ENCODE measurements at places on chromosomes 4 and X.
A peak's percentile ranks its signal among the peaks of the same experiment; 100 is the strongest.

- DNase-seq = no peak
Measured at GRCh38 chr4:75843596-75843995, 58.7 kb downstream of the PPEF2 start.

GRCh38 chr4:40283413-40283812, 51.7 kb upstream of the CHRNA9 start:
- DNase-seq = no peak

DNA sequence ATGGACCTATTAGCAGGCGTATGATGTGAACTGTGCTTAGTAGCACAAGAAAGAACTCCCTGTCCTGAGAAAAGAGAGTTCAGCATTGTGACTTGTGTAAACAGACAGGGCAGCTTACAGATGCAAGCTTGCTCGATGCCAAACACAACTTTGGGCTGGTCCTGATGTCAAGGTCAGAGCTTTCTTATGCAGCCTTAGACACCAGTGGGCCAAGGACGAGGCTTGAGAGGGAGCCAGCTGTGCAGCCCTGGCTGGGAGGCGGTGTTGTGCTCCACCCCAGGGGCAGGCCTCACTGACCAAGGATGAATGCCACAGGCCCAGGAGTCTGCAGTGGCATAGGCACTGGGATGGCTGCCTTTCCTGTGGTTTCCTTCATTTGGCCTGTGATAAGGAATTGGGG, 35.4 kb downstream of the JADE1 start:
- no peak for DNase-seq

GRCh38 chr4:25075851-25076250, 45.1 kb upstream of the LGI2 start:
- no peak for DNase-seq

DNA sequence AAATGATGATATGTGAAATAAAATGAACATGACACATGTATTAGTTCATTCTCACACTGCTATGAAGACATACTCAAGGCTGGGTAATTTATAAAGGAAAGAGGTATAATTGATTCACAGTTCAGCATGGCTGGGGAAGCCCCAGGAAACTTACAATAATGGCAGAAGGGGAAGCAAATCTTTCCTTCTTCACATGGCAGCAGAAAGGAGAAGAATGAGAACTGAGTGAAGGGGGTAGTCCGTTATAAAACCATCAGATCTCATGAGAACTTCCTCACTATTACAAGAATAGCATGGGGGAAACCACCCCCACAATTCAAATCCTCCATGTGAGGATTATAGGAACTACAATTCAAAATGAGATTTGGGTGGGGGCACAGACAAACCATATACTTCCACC, 243.9 kb upstream of the GYPA start:
- DNase-seq = no peak

- DNase-seq = no peak
Measured at GRCh38 chrX:97159916-97160800, 276.4 kb downstream of the RPA4 start.

DNA sequence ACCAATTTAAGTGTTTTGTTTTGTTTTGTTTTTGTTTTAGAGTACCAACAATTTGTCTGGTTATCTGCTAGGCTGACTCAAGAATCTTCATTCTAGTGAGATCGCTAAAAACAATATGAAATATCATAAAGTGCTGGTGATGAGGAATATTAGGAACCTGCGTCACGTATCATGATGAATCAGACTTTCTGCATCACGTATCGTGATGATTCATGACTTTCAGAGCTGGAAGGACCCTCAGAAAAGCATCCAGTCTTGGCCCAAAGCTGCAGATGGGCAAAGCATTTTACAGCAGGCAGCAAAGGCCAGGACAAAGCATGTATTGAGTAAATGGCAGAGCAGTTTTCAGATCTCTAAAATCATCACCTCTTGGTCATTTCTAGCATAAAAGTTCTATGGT, 278.0 kb upstream of the BOD1L1 start:
- DNase-seq = no peak

GRCh38 chrX:150525061-150525919, 43.1 kb upstream of the MTM1 start:
- DNase-seq = no peak

DNA sequence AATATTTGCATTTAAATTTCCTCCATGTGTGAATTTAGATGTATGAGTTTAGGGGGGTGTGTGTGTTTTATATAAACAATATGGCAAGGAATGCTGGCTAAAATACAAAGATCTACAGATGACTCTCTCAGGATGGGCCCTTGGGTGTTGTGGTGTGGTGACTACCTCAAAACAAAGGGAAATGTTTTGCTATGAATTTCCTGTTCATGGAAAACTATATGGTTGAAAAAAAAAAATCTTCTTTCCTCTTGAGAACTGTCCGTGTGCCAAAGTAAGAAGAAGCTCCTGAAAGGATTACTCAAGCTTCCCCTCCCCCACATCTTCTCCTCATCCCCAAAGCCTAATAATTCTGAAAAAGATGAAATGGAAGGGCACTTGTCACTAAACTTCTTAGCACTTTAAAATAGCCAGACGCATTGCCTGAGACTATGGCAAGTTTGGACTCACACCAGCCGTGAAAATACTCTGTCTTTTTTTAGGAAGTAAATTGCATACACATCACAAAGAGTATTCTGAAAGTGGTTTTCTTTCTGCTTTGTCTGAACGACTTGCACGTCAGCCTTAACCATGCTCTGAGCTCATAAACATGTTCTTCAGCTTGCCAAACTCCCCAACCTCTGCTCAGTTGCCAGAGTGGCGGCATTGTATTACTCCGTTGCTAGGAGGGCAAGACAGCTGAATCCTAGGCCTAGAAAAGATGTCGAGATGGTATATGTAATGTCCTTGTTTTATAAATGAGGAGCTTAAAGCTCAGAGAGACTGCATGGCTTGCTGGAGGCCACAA, 250.4 kb upstream of the JADE1 start:
- DNase-seq = no peak

GRCh38 chrX:14300376-14300775, 229.0 kb upstream of the GLRA2 start:
- DNase-seq = no peak

GRCh38 chr4:3871181-3871852, 105.1 kb downstream of the ADRA2C start:
- peak; percentile 46 for DNase-seq

GRCh38 chr4:123418351-123418931, 21.8 kb downstream of the SPRY1 start:
- DNase-seq = no peak

- no peak for DNase-seq
Measured at GRCh38 chrX:109959356-109959871, 43.5 kb upstream of the TMEM164 start.

- DNase-seq = no peak
Measured at GRCh38 chr4:89069481-89069880, 12.5 kb upstream of the FAM13A start.

GRCh38 chr4:108601532-108601931, 18.8 kb upstream of the RPL34 start:
- no peak for DNase-seq

- no peak for DNase-seq
Measured at GRCh38 chrX:41684940-41685339, 3.8 kb upstream of the GPR34 start.

GRCh38 chr4:22338796-22339195, 177.1 kb downstream of the ADGRA3 start:
- DNase-seq = no peak

GRCh38 chr4:188550296-188550695, 411.1 kb downstream of the TRIML1 start:
- DNase-seq = no peak

- no peak for DNase-seq
Measured at GRCh38 chr4:74235135-74235534, 73.1 kb upstream of the EPGN start.

- no peak for DNase-seq
Measured at GRCh38 chr4:36320117-36320896, 38.9 kb downstream of the DTHD1 start.

DNA sequence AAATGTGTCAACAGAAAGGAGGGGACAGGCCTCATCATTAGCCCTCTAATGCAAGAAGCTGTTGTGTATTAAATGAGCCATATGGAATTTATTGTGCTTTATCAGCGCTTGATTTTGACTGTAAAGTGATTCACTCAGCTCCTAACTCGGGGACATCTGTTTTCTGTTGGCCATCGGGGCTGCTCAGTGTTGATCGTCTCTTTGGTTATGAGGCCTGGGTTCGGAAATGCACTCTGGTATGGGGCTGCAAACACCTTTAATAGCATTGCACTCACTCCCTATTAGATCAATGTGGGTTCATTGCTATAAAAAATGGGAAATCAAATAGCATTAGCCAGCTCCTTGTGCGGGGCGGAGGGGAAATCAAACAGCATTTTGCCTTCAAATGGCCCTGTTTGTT, 6.4 kb downstream of the ARX start:
- no peak for DNase-seq

GRCh38 chrX:37666516-37666915, 19.1 kb upstream of the XK start:
- no peak for DNase-seq

DNA sequence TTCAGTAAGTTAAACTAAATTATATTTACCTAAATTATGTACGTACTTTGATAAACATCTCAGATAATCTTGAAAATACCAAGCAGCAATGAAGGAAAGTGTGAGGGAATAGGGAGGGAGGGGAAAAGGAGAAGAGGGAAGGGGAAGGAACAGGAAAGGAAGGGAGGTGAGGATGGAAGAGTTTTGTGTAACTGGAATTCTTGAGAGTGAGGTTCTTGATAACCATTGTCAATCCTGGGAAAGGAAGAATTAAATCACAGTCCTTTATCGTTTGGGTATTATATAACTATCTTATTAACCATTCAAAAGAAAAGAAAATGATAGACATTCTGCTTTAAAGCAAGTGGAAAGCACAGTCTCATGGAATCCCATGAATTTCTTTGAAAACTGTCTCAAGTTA, 795.0 kb downstream of the CCSER1 start:
- no peak for DNase-seq

GRCh38 chrX:45714866-45715265, 514.2 kb upstream of the DIPK2B start:
- DNase-seq = no peak

DNA sequence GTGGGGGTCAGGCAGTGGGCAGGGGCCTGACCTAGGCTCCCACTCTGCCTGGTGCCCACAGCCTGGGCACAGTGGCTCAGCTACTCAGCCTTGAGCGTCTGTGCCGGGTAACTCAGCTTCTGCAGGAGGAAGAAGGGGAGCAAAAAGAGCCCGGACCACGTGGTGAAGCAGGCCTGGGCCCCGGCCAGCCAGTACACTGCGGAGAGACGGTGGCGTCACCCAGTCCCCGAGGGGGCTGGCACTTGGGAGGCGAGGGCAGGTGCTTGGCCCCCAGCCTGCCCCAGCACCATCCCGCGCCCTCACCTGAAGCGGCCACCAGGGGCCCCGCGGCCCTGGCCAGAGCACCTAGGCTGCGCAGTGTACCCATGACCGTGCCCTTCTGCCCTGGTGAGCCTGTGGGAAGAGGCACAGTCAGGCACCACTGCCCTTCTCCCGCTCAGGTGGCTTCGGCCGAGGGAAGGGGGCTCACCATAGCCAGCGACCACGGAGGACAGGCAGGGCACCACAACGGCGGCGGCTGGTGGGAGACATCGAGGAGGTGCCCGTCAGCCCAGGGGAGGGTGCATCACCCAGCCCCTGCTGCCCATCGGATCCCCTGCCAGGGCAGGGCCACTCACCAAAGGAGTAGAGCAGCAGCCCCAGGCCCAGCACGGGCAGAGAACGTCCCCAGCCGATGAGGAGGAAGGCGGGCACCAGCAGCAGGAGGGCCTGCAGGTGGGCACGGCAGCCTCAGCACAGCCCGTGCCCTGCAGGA, 32.3 kb downstream of the NOP14 start:
- DNase-seq = peak; percentile 74

DNA sequence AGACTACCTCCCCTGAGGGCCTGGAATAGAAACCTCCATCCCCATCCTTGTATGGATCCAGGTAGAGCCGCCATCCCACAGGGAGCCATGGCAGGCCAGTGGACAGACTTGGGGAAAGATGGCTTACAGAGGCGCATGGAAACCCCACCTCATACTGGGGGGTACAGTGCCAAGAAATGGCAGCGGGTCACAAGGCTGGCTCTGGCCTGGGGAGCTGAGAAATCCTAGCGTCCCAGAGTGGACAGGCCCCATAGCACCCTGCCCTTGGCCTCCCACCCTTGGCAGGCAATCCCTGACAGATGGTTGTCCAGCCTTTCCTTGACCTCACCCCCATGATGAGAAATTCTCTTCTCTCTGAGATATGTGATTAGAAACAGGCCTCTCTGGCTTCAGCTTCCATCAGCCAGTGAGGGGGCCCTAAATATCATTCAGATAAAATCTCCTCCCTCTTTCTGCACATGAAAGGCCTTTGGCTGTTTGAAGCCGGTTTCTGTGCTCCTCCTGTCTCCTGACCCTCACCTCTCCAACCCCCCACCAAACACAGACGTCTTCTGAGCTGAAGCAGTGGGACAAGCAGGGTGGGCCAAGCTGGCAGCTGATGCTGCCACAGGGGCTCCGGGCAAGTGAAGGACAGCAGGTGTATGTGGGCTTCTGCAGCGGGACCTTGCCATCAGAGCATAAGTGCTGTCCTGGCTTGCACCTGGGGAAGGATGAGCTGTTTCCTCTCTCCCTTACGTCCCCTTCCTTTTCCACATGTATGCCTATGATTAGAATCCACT, 204.4 kb upstream of the MAMLD1 start:
- no peak for DNase-seq

DNA sequence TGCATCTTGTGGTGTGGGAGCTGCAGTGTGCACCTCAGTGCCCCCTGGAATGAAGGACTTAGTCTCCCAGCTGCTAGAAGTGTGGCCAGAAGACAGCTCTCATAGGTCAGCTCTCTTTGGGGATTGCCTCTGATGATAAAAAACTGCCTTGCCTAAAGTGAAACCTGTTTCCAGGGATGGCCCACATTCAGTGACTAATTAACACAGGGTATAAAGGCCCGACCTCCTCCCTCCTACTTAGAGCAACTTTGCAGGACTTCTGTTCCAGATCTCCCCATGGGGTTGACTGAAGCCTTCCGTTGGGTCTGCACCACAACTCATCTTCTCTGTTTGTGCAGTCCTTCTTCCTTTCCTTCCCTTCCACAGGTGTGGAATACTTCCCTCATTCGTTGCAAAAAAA, 53.2 kb downstream of the SPINK2 start:
- DNase-seq = no peak

GRCh38 chr4:2914256-2915126, 48.7 kb downstream of the NOP14 start:
- DNase-seq = no peak

DNA sequence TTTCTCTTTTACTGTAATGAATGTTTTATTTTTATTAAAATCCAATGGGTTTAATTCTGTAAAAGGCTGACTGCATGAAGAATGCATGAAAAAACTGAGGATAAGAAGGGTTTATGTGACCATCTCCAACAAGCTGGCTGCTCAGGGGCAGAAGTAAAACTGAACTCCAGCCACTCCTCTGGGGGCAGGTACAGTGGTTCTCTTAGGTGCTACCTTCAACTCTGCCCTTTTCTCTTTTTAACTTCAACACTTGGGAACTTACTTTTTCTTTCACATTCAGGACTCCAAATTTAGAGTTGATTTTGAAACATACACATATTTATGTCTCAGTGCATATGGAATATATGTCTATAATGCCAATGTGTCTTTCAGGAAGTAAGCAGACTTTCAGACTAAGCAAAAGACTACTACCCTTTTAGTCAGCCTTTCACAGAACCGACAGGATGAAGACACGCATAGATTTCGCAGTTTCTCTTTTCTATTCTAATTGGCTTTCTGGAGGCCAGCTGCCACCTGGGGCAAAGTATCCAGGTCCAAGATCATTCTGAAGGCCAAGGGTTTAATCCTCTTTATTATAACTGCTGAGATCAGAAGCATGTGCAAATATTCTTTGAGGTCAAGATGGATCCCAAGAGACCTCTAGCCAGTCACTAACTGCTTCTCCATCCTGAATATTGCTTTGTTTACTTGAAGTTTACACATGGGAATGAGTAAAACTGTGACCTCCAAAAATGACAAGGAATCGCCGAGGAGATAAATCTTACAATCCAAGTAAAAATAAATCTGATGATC, 30.7 kb downstream of the HS3ST1 start:
- DNase-seq = no peak
